ENCODE measurements at places on chromosomes 4 and X.

DNA sequence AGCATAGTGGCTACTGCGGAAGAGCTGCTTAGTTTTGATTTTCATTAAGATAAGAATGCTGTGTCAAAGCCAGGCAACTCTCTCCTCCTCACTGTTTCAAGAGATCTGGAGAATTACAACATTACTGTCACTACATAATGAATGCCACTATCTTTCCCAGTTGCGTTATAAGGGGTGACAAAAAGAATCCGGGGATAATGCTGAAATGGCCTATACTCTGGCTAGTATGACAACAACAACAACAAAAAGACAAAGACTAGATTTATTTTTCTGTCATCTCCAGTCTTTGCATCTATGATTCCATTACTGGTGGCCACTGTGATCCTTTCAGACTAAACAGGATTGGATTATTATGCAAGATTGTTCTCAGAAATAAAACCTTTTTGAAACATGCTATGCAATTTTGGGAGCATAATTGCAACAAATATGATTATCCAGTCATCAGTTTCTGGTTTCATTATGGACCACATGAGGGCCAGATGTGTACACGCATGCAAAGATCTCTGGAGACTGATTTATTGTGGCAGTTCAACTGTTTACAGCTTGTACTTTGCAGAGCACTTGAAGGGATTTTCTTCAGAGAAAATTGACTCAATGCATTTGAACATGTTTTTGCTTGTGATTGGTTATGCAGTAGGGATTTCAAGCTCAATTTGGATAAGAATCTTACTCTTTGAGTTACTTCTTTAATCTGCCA, 31.1 kb upstream of the SPANXB1 start:
- no peak for DNase-seq

DNA sequence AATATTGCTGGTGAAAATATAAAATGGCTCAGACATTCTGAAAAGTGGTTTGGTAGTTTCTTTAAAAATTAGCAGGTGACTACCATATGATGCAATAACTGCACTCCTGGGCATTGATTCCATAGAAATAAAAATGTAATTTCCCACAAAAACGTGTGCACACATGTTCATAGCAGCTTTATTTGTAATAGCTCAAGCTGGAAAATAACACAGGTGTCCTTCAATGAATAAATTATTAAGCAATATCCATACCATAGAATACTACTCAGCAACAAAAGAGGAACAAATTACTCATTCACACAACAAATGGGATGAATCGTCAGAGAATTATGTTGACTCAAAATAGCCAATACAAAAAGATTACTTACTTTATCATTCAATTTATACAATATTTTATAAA, 893.7 kb upstream of the SLIT2 start:
- no peak for DNase-seq

- DNase-seq = no peak
Observed at GRCh38 chr4:145278341-145279121, 98.1 kb upstream of the OTUD4 start.

DNA sequence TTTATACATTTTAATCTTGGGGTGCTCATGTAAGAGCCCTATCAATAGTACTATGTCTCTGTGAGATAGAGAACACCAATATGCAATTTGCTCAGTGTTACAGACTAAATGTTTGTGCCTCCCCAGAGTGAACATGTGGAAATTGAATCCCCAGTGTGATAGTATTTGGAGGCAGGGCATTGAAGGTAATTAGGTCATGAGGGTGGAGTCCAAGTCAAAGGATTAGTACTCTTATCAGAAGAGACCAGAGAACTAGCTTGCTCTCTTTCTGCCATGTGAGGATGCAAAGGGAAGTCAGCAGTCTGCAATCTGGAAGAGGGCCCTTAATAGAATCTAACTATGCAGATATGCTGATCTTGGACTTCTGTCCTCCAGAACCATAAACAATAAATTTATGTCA, 1317.0 kb downstream of the STIM2 start:
- no peak for DNase-seq

GRCh38 chrX:100871594-100872560, 2.3 kb downstream of the NOX1 start:
- no peak for DNase-seq

DNA sequence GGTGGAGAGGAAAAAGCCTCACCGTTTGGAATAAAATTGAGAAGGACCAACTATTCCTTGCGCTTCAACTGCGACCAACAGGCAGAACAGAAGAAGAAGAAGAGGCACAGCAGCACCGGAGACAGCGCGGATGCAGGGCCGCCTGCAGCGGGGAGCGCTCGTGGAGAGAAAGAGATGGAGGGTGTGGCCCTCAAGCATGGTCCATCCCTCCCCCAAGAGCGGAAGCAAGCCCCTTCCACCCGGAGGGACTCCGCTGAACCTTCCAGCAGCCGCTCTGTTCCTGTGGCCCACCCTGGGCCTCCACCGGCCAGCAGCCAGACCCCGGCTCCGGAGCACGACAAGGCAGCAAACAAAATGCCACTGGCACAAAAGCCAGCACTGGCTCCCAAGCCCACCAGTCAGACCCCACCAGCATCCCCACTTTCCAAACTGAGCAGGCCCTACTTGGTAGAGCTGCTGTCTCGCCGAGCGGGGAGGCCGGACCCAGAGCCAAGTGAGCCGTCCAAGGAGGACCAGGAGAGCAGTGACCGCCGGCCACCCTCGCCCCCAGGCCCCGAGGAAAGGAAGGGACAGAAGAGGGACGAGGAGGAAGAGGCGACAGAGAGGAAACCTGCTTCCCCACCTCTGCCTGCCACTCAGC, 71.2 kb downstream of the AASDH start:
- DNase-seq = no peak

DNA sequence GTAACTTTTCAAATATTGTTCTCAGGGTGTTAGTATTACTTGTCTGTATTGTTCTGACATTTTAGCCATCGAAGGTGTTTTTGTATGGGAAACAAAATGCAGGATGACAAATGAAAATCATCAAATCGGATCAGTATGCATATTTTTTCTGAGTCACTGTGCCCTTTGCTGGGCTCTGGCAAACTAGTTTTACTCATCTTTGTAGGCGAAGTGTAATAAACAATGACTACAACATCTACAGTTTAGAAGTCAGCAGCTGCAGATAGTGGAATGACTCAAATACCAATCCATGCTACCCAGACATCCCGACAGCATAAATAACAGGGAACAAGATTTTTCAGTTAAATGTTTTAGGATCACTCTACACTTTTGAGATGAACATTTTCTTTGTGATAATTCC, 557.3 kb upstream of the TENM3 start:
- DNase-seq = no peak

- DNase-seq = no peak
Observed at GRCh38 chr4:37715889-37716402, 29.8 kb upstream of the RELL1 start.

- DNase-seq = no peak
Observed at GRCh38 chr4:147078875-147079658, 133.4 kb upstream of the TTC29 start.

DNA sequence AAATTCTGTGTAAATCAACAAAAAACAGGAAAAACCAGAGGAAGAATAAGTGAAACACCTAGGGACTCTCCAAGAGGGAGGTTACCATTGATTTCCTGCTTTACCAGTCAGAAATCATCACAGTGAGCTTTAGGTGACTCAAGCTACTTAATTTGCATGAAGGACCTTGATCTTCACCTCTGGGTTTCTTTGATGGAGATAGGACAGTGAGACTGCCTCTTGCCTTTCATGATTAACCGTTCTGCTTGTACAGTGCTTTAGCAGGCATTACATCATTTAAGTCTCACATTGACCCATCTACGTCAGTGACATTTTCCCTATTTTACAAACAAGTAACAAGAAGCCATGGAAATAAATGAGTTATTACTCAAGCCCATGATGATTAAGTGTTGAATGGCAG, 3.4 kb upstream of the GK start:
- no peak for DNase-seq

- no peak for DNase-seq
Observed at GRCh38 chr4:37421614-37422013, 177.1 kb downstream of the NWD2 start.

Data from right renal cortex interstitium (tissue), 3 donors.